ENCODE measurements at places on chromosomes 2 and 18. TPM values are rescaled to one million over a fixed set of nuclear protein-coding genes. Genes with fewer than 3 reads are reported as not detected.

Gene DPP4
- total RNA-seq, result 15.5 TPM

Gene GULP1
- total RNA-seq, result 57.2 TPM

Gene KCNE4
- total RNA-seq, result 4.9 TPM

Gene TLX2
- 6.6 TPM for total RNA-seq

Gene SCN2A
- total RNA-seq, result 1.2 TPM

Gene SPATA3
- not detected for total RNA-seq

Gene KIF5C
- total RNA-seq, result 13.3 TPM
